Aorta (tissue), 5 donors: ENCODE measurements at places on chromosomes 13 and 19. TPM values are rescaled to one million over a fixed set of nuclear protein-coding genes. Genes with fewer than 3 reads are reported as not detected.
A peak's percentile ranks its signal among the peaks of the same experiment; 100 is the strongest.

KIR2DL1 gene
- not detected for polyA plus RNA-seq

GRCh38 chr13:46721054-46721453, 75.9 kb downstream of the ESD start:
- no peak for DNase-seq

TMC4 gene
- 0.08 TPM for polyA plus RNA-seq

DNA sequence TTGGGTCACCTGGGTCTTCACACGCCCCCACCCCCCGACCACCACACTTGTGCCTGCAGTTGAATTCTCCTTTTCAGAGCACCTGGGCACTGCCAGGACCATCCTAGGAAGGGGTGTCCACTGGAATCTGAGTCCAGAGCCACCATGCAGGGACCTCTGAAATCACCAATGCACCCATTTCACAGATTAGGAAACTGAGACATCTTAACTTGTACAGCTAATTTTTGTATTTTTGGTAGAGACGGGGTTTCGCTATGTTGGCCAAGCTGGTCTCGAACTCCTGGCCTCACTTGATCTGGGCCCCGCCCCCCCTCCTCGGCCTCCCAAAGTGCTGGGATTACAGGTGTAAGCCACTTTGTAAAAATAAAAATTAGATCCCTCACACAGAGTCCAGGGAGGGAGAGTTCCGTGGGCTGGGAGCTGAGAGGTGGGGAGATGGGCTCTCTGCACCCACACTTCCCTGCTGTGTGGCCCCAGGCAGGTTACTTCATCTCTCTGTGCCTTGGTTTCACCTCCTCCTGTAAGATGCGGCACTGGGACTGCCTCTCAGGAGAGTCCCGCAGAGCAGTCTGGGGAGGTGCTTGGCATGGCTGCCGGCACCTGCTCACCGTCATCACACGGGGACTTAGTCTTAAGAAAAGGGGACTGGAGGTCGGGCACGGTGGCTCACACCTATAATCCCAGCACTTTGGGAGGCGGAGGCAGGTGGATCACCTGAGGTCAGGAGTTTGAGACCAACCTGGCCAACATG, 45.9 kb upstream of the C19orf12 start:
- DNase-seq: no peak

DNA sequence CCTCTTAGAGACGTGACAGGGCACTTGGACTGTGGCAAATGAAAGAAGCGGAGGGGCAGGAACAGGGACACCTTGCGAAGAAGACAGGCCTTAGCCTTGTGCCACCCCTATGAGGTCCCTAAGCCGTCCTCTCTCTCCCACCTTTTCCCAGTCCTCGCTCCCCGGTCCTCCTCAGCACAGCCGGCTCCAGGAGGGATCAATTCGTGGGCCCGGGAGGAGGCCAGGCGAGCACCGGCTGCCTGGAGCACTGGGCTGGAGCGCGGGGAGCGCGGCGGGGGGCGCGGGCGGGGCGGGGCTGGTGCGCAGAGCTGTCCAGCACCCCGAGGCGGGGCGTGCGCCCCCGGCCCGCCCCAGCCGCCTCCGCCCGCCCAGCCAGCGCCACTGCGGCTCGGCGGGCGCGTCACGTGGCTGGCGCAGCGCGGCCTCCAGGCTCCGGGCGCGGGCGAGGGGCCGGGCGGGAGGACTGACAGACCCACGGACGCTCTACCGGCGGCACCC, at the start of gene LRP3:
Gene LRP3 (plus strand): TSS at position 466 of the 498 bp plus-strand sequence. CDS start 456 bp downstream, outside the sequence.
- DNase-seq: peak; percentile 79

LILRA6 gene
- polyA plus RNA-seq: 0.43 TPM

DNA sequence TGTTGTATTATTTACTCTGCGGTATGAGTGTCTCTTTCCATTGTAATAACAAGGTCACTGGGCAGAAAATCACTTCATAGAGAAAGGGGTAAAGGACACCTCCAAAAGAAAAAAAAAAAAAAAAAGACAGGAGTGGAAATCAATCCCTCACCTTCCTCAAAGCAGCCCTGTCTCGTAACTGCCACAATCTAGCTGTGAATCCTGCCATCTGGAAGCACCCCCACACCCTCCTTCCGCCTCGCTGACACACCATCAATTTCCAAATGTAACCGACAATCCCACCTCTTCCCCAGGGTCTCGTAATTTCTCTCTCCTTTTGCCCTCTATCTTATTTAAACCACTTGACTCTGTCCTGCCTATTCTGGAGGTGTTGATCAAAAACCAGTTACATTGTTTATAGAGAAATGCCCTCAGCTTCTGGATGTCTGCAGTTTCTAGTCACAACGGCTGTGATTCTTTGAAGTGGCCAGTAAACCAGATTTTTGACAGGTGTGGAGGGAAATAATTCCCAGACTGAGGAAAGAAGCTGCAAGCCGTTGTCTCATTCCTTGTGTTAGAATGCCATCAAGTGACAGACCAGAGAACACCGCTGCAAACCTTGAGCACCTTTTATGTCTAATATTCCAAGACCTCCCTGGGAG, 9.1 kb upstream of the POP4 start:
- DNase-seq: no peak

KCNN1 gene
- not detected for polyA plus RNA-seq

- DNase-seq: peak; percentile 26
Observed at GRCh38 chr19:33818411-33818810, 21.7 kb downstream of the KCTD15 start.

GRCh38 chr19:38265921-38266429, 1.6 kb downstream of the SPINT2 start:
- DNase-seq: no peak

DNA sequence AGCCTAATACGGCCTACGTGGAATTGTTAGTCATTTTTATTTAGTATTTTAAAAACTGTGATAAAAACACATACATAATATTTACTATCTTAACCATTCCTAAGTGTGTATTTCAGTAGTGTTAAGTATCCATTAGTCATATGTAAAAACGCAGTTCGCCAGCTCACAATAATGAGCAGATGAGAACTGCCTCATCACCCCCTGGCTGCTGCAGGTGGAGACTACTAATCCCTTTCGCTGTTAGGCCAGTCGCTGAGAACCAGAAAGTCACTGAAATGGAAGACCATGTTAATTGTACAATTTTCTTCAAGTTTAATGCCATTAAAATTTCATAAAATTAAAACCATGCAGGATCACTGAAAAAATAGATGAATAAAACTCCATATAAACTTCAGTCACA, 1.6 kb downstream of the ESD start:
- no peak for DNase-seq

DNA sequence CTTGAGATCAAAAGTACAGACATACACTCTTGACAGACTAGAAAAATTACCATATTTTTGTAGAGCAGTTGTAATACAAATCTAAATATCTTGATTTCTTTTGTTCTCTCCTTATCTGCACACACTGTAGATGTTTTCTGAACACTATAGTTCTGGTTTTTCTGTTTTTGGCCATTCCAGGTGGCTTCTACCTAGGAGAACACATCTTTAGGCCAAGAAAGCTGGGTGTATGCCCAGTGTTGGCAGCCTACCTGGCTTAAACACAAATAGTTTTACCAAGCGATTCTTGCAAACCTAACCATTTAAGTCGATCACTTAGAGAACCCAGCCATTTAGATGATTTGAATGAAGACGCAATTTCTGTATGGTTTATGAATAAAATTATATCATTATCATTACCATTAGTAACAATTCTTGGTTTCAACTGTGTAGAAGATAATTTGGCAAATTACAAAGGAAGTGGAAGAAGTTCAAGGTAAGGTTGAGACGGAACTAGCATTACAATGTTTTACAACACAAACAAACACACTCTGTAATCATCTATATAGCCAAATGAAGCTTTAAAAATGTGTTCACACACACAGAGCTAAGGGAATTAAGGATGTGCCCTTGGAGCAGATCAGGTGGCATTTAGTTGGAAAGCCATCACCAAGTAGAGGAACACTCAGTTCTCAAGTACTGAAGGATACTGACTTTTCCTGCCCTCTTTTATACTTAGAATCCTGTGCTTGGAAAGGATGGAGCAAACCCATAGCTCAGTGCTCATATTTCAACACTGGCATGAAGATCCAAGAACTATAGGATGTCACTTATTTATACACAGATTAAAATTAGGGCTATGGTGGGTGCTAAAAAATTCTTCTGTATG, 36.2 kb downstream of the ERCC5 start:
- no peak for DNase-seq

DNA sequence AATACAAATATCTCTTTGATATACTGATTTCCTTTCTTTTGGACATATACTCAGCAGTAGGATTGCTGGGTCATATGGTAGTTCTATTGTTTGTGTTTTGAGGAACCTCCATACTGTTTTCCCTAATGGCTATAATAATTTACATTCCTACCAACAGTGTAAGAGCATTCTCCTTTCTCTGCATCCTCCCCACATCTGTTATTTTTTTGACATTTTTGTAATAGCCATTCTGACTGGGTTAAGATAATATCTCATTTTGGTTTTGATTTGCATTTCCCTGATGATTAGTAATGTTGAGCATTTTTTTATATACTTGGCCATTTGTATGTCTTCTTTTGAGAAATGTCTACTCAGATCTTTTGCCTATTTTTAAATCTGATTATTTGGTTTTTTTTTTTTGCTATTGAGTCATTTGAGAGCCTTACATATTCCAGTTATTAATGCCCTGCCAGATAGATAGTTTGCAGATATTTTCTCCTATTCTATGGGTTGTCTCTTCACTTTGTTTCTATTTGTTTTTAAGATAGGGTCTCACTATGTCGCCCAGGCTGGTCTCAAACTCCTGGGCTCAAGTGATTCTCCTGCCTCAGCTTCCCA, 95.7 kb downstream of the FNDC3A start:
- DNase-seq: no peak

DNA sequence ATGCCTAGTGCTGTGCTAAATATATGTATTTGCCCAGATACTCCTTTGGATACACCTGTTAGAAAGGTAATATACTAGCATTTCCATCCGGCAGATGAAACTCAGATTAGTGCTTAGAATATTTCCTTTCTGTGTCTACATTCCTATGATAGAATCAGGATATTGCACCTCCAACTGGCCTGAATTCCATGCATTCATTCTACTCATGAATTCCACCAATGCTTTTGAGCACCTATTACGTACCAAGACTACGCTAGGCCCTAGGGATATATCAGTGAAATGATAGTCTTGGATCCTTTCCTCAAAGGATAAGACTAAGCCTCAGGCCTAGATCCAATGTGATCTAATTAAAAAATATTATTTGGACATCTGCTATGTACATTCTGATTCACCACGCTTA, 223.8 kb upstream of the SERP2 start:
- DNase-seq: no peak

- no peak for DNase-seq
Observed at GRCh38 chr13:46182491-46182877, 507 bp upstream of the LCP1 start.

ZNF730 gene
- polyA plus RNA-seq: not detected

GRCh38 chr19:9939301-9939913, 3.1 kb upstream of the OLFM2 start:
- DNase-seq: no peak

ZNF43 gene
- polyA plus RNA-seq: 4.0 TPM

- DNase-seq: no peak
Observed at GRCh38 chr13:114143806-114144605, 11.6 kb upstream of the RASA3 start.

HMGB1 gene
- 389 TPM for polyA plus RNA-seq

DNA sequence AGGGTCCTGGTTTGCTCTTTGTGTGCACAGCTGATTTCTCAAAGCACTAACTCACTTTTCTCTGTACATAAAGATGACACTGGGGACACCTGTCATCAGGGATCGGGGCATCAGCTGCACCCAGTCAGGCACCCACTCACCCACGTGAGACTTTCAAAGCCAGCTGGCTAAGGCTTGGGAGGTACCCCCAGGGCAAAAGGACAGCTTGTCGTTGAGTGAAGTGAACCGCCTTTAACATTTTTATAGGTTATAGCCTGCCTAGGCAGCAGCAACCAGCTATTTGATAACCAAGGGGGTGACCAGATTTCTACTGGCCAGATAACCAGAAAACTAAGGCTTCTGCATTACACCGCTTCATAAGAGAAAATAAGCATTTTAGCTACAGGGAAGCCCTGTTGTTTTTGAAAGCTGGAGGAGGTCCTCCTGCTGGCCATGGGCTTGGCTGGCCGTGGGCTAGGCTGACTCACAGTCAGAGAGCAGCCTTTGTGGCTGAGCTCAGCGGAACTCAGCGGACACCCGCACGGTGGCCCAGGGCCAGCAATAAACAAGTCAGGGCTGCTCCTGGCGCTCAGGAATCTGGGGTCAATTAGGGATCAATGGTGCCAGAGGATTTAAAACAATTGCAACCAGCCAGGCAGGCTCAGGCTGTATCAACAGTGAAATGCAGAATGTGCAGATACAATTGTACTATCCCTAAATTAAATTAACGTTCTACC, 57.1 kb downstream of the ALOX5AP start:
- peak; percentile 94 for DNase-seq

DNA sequence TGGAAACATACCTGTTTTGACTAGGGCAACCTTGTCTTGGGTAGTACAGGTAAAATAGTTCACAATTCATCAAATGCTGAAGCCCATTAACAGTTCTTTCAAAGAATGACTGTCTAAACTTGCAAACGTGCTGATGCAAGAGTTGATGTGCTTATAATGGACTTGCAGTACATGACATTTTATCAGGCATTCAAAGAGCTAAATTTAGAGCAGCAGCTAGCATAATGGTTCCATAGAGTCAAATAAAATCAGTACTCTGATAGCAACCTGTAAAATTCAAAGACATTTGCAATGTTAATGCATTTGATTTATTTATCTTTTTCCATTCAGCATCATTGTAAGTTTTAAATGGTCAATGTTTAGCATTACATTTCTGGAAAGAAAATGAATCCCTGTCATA, 979.7 kb upstream of the SLC10A2 start:
- DNase-seq: no peak

TSC22D1 gene
- polyA plus RNA-seq: 71.6 TPM

GRCh38 chr19:31511098-31511497, 161.9 kb upstream of the TSHZ3 start:
- DNase-seq: no peak

DNA sequence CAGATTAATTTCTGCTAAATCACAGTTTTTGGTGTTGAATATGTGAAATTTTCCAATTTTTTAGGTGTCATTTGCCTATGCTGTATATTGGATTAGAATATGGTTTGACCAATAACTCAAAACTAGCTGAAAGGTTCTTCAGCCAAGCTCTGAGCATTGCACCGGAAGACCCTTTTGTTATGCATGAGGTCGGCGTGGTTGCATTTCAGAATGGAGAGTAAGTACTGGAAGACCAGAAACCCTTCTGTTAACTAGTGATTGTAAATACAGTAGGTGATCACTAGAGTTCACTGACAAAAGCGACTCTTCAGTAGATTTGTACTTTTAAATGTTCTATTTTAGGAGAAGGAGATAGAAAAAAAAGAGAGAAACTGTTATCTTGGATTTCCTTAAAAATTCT, 22.3 kb downstream of the CDC16 start:
- no peak for DNase-seq
